ENCODE measurements at places on chromosomes 6 and 20. TPM values are rescaled to one million over a fixed set of nuclear protein-coding genes. Genes with fewer than 3 reads are reported as not detected.

The SLC13A3 gene
- polyA plus RNA-seq: 241 TPM

The FNDC1 gene
- 0.69 TPM for polyA plus RNA-seq

The RPS10 gene
- 2,105 TPM for polyA plus RNA-seq

The GSTA1 gene
- polyA plus RNA-seq: 725 TPM

The PHACTR3 gene
- 1.7 TPM for polyA plus RNA-seq

The PRICKLE4 gene
- 1.4 TPM for polyA plus RNA-seq

The COL9A3 gene
- 2.3 TPM for polyA plus RNA-seq

The SLA2 gene
- 0.24 TPM for polyA plus RNA-seq

The FAM162B gene
- 5.8 TPM for polyA plus RNA-seq

The PMEPA1 gene
- 12.9 TPM for polyA plus RNA-seq

The MYMX gene
- 2.2 TPM for polyA plus RNA-seq

The TRIM27 gene
- 33.9 TPM for polyA plus RNA-seq

The UNC93A gene
- 0.56 TPM for polyA plus RNA-seq

The PTCRA gene
- polyA plus RNA-seq: not detected

The NHSL1 gene
- 4.4 TPM for polyA plus RNA-seq

Measured in kidney (tissue), 22 donors.